ENCODE measurements at places on chromosomes 16 and 17.

DNA sequence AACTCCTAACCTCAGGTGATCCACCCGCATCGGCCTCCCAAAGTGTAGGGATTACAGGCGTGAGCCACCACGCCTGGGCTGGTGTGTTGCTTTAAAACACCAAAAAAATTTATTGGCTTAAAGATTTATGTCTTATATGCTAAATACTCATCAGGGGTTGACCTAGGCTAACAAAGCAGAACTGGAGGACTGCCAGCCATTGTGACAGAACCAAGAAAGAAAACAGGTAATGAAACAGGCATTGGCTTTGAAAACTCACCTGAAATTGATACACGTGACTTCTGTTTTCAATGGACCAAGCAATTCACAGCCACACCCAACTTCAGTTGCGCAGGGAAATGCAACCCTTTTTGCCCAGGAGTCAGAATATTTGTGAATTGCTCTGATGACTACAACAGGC lies 4.9 kb upstream of the PHAF1 start:
- peak; percentile 22 for DNase-seq

- DNase-seq: peak; percentile 21
Measured at GRCh38 chr17:55527540-55528118, 16.4 kb upstream of the SMIM36 start.

DNA sequence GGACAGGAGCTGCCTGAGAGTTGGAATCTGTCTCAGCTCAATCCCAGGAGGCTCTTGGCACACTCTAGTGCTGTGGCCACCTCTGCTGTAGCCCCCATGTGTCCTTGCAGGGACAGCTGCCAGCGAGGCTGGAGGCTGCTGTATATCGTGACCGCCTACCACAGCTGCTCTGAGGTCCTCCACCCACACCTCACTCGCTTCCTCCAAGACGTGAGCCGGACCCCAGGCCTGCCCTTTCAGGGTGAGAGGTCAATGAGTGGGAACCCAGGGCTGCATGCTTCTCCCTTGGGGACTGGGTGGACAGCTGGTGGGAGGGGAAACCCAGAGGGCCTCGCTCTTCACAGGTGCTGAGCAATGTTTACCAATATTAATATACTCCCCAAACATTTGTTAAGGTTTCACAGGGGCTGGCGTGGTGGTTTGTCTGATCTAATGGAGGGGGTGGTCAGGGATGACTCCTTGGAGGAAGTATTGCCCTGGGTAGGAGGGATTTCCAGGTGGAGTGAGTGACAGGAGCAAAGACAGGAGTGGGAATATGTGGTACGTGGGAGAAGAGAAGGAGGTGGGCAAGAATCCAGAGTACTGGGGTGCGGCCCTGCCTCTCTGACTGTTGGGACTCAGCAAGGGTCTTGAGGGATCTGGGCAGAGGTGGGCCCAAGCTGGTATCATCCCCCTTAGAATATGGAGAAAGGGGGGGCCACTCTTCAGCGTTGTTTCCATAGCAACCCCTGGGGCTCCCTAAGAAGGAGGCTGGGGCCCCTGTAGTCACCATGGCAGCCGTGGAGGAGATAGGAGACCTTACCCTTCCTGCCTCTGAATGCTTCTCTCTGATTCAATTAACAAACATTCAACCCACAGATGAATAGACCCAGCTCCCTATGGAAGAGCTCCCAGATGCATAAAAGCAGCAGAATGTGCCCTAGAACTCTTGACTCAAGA lies 22.2 kb upstream of the ALKBH5 start:
- DNase-seq: no peak

DNA sequence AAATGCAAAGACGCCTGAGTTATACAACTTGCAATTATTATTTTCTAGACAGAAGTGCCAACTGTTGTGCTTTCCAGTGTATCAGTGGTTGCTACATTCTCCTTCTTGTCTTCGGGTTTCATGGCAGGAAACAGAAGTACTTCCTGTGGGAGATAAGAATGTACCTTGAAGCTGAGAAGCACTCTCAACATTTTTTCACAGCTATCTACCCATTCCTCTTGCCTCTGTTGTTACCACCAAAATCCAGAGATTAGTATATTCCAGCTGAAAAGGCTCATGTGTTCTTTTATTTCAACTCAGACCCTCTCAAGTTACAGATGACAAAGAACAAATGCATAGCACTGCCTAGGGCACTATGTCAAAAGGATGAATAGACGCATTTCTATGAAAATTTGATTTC lies 4.8 kb upstream of the ADAT1 start:
- no peak for DNase-seq

GRCh38 chr16:69376393-69377059 lies 9.3 kb downstream of the TERF2 start:
- DNase-seq: no peak

GRCh38 chr17:73384926-73385325 lies 73.1 kb upstream of the CDC42EP4 start:
- DNase-seq: no peak

- DNase-seq: no peak
Measured at GRCh38 chr17:45867702-45868101, 23.0 kb downstream of the SPPL2C start.

GRCh38 chr16:72122308-72122707 lies 28.7 kb downstream of the DHX38 start:
- no peak for DNase-seq

GRCh38 chr16:70659546-70659945 lies 13.2 kb downstream of the IL34 start:
- no peak for DNase-seq

DNA sequence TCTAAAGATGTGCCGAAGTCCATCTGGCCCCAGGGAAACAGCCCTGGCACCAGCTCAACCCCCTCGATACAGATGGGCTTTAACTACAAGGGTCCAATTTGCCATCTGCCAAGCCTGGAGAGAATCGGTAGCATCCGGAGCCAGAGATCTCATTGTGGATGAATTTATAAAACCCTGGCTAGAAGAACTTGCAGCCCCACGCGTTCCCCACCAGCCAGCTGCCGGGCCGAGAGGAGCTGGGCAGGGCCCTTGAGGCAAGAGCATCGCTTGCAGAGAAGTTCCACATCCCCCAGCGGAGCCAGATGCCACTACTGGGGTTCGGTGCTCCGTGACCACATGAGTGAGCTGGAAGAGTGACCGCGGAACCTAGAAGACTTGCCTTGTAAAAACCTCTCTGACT lies 65.3 kb upstream of the NOL11 start:
- DNase-seq: no peak

- DNase-seq: peak; percentile 90
Measured at GRCh38 chr17:752002-752619, at the start of gene GEMIN4. GEMIN4 (minus strand) TSS chr17:752264; CDS start chr17:752142, 122 bp downstream.

- DNase-seq: no peak
Measured at GRCh38 chr17:68853036-68853435, 102.2 kb downstream of the ABCA8 start.

DNA sequence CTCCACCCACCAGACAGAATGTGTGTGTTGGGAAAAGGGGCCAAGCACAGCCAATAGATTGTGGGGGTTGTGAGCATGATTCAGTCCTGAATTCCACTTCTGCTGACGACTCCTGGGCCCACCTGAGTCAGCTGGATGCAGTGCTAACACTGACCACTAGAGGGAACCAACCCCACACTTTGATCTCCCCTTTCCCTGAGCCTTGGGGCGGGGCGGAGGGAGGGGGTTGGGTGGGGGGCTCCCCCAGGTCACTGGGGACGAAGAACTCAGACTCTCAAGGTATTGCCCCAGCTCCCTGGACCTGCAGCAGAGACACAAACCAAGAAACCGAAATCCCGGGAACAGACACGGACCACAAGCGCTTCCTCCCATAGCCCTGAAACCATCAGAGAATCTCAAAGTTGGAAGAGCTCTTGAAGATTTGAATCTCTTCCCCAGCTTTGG lies 621 bp upstream of the CSHL1 start:
- DNase-seq: peak; percentile 19

DNA sequence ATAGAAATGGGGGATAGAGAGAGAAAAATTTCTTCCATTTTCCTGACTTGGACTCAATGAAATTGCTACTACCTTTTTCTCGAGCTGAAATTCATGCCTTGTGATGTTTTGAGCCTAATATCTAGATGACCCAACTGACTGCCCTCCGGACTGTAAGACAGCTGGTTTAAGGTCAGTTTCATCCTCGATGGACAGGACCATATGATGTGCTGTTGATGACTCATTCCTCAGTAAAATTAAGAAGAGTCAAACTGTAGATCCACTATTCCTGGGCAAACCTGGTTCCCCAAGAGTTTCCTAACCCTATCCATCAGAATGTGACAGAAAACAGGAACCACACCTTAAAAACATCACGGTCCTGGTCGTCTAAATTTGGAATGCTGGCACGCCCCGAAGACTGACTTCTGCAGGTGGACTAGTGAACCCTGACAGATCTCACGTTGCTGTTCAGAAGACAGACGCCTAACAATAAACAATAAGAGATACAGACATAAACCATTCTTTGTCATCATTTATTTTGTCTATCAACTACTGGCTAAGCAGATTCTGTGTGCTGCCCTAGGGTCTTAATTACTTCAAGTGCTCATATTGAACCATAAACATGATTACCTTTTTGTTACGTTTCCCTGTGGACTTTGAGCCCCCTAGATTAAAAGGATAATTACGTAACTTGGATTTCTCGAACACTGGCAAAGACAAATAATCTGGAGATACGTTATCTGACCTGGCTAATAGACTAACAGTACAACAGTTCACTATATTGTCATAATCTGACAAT lies 45.1 kb upstream of the NOS2 start:
- no peak for DNase-seq

- DNase-seq: no peak
Measured at GRCh38 chr17:78265121-78265520, 33.7 kb downstream of the TMEM235 start.

GRCh38 chr17:79836972-79837887 lies 2.0 kb downstream of the CBX4 start:
- DNase-seq: no peak

GRCh38 chr17:27612160-27612770 lies 18.7 kb upstream of the LGALS9 start:
- no peak for DNase-seq

DNA sequence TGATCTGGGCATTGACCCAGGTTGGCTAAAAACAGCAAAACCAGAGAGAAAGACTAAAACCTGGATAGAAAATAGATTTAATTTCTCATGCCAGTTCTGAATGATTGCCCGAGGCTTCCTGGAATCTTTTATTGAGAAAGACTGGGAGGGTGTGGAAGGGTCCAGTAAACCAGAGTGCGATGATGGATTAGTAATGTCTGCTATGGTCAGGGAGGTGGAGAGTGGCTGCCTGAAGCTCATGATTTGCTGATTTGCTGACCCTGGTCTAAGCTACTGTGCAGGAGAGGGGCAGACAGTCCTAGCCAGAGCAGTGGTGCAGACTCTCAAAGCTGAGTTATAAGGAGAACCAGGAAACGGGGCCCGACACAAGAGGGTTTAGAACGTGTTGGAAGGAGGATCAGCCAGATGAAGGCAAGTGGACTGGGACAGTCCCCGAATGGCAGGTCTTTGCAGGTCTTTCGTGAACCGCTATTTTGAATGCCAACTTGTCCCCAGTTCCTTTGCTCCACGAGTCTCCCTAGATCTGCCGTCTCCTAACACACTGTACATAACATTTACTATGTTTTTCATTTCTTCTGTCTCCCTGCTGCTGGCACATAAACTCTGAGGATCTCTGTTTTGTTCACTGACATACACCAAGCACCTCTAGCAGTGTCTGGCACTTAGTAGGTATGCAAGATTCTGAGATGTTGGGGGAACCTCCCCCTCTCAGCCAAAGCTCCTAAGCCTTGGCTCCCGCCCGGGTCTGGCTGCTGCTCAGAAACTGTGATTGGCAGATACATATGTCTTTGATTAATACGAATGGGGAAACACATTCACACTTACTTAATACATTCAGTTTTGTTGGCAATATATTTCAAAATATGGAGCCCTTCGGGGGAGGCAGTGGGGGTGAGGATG lies 237.3 kb upstream of the TNRC6C start:
- no peak for DNase-seq

- no peak for DNase-seq
Measured at GRCh38 chr17:11406716-11407115, 165.7 kb downstream of the SHISA6 start.

- DNase-seq: no peak
Measured at GRCh38 chr16:1163567-1164055, 10.7 kb downstream of the CACNA1H start.

GRCh38 chr17:5122586-5123342 lies 6.9 kb downstream of the USP6 start:
- DNase-seq: peak; percentile 67

- DNase-seq: no peak
Measured at GRCh38 chr16:66798161-66798560, 3.2 kb downstream of the TERB1 start.

DNA sequence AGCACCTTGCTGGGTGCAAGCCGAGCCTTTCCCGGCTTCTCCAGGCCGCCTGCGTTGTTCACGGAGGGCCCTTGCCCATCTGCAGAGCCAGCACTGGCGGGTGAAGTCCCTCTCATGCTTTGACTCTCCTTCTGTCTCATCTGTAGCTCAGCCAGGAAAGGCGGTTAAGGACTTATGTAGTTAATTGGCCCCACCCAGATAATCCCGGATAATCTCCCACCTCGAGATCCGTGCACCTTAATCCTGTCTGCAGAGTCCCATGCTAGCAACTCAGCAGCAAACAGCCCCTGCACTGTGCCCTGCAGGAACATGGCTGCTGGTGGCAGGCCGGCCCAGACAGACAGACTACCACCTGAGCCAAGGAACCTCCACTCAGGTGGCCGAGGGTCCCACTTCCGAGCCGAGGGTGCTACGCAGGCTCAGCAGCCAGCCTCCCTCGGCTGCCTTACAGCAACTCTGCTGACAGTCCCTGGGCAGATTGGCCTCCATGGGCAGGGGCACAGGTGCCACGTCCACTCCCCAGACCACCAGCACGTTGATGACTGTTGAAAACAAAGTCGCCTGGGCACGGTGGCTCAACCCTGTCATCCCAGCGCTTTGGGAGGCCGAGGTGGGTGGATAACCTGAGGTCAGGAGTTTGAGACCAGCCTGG lies 16.9 kb downstream of the RAB40C start:
- no peak for DNase-seq

DNA sequence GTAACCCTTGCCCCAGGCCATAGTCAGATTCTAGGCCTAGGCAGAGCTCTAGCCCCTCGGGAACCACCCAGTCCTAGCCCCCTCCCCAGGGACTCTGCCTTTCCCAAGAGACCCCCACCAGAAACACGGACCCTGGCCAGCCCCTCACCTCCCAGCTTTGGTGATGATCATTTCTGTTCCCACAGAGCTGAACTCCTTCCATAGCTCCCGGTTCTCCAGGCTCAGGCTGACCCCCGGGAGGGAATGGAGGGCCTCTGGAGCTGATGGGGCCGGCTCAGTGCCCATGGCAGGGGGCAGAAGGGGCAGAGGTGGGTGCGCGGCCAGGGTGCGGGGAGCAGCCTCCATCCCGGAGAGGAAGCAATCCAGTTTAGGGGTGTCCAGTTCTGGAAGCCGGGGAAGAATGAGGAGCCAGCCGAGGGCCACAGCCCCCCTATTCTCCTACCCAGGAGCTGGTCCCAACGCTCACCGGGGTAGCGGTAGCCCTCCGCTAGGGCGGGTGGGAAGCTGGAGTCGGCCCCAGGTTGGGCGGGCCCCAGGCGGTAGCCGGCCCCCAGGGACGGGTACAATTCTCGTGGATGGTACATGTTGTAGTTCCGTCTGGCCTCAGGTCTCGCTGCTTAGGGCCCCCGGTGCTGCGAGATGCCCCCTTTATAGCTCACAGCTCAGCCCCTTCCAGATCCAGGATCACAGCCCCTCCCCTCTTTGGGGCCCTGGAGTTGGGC lies 953 bp downstream of the TBX6 start:
- DNase-seq: no peak

- DNase-seq: no peak
Measured at GRCh38 chr17:75087182-75087557, 584 bp upstream of the SLC16A5 start.
